ENCODE measurements at places on chromosomes 13 and 19.

DNA sequence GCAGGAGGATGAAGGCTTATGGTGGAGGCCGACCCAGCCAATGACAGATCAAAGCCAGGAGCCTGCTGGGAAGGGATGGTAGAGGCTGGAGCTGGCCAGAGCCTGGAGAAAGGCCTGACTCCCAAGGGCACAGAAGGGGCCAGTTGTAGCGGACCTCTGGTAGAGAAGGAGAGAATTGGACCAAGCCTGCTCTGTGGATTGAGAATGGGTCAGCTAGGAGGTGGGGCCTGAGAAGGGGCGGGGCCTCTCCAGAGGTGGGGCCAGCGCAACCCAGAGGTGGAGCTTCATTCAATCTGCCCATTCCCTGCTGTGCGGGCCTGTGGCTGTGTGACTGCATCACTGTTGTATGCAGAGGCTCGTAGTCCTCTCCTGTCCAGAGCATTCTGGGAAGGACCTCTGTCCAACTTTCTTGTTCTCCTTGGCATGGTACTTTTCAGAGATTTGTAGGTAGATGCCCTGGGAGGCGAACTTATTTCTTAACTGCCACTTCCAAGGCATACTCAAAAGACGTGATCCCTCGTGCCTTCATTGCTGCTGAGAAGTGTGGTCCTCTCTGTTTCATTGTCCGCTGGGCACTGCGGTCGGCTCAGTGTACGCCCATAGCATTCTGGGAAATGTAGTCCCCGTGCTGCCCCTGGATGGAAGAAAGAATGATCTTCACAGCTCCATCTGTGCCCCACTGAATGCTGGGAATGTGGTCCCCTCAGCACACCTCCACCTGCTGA, 6.7 kb downstream of the GRIN2D start:
- DNase-seq: no peak

DNA sequence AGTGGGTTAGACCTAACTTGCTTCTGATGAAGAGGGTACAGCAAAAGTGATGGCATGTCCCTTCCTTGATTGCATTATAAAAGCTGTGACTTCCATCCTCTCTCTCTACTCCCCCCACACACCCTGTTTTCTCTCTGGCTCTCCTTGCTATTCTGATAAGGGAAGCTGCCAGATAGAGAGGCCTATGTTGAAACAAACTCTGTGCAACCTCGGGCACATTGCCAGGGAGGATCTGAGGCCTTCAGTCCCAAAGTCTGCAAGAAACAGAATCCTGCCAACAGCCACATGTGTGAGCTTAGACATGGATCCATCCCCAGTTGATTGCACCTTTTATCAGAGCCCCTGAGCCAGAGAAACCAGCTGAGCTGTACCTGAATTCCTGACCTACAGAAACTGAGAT, 44.8 kb upstream of the ARGLU1 start:
- DNase-seq: no peak

- DNase-seq: no peak
These were observed 416 bp downstream of the SLC25A42 start for GRCh38 chr19:19064098-19064722.

DNA sequence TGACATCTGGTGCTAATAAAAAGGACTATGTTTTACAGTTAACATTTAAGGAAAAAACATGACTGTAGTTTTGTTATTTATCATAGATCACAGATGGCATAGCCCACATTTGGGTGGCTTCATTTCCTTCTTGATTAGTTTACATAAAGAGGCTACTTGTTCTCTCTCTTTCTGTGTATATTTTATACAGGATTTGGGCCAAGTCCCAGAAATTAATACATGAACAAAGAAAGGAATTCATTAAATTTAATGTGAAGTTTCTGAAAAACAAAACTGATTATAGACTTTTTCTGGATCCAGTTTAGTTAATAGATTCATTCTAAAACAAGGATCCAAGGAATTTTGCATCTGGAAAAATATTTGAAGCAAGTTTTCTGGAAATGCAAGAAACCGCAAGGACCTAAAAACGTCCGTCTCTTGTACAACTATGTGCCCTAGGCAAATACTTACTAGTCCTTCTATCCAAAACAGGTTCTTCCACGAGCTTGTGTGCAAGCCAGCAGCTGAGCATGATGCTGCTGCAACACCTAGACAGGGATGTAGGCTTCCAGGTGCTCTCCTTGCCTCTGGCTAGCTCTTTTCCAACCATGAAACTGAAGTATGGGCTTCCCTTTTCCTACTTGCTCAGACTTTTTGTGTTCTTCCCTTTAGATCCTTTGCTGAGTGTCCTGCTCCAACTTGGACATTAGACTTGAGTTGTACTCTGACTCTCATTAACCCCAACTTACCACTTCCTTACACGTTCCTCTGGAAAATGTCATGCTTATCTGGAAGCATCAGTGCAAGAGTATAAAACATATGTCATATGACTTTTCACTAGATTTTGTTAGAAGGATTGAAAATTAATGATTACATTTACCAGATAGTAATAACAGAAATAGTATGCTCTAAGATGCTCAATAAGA, 161.5 kb upstream of the STARD13 start:
- no peak for DNase-seq

DNA sequence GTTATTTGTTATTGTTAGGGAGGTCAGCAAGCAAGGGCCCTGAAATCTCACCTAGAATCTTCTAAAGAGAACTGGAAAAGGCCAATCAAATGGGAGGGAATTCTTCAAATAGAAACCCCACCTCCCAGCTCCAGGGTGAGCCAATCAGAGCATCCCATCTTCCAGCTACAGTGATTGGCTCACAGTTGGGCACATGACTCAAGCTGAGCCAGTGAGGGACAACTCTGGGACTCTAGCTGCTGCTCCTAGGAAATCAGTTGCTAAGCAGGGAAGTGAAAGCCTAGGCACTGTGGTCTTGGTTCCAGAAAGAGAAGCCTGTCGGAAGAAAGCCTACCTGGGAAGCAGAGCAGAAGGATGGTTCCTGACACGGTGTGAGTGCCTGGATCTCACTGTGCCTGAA, 13.4 kb downstream of the TM6SF2 start:
- DNase-seq: no peak

- no peak for DNase-seq
These were observed 10.3 kb downstream of the AKT2 start for GRCh38 chr19:40274585-40275544.

- peak; percentile 68 for DNase-seq
These were observed 11.5 kb downstream of the CIB3 start for GRCh38 chr19:16161840-16162239.

- DNase-seq: no peak
These were observed 84.4 kb upstream of the KCTD15 start for GRCh38 chr19:33712268-33712667.

- no peak for DNase-seq
These were observed 250.2 kb downstream of the ABCC4 start for GRCh38 chr13:95050800-95051615.

- DNase-seq: no peak
These were observed 3.7 kb downstream of the SNRPA start for GRCh38 chr19:40754611-40755247.

DNA sequence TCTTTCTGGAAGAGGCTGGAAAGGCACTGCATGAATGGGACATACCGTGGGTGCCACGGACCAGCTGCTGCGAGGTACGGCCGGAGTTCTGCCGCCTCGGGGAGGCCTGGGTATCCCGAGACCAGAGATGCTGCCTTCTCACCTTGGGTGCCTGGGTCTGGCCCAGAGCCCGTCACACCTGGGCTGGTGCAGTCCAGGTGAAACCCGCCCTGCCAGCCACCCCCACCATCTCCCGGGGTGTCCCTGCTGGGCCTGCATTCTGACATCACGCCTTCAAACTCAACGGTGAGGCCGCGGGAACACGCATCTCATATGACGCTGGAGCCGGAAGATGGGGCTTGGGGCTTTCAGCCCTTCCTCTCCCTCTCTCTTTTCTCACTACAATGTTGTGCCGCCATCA, 98.0 kb downstream of the GADD45B start:
- DNase-seq: no peak

DNA sequence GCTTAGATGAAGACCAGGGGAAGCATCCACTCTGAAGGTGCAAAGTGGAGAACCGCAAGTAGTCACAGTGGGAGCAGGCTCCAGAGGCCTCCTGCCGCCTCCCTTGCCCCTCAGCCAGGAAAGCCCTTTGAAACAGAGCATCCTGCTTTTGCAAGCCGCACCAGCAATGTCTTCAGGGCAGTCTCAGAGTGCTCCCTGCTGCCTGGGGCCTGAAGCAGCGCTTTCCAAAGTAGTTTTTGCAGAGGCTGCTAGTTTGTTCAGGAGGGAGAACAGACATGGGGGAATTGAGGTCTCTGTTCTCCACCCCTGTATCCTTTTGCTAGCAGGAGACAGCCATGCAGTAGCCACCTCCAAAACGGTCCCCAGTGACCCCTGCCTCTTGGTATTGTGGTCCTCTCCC, 15.8 kb upstream of the POP4 start:
- DNase-seq: no peak

GRCh38 chr19:2902590-2903218, 2.0 kb downstream of the ZNF57 start:
- DNase-seq: no peak

- no peak for DNase-seq
These were observed 15.8 kb downstream of the NDUFB7 start for GRCh38 chr19:14555918-14556661.

DNA sequence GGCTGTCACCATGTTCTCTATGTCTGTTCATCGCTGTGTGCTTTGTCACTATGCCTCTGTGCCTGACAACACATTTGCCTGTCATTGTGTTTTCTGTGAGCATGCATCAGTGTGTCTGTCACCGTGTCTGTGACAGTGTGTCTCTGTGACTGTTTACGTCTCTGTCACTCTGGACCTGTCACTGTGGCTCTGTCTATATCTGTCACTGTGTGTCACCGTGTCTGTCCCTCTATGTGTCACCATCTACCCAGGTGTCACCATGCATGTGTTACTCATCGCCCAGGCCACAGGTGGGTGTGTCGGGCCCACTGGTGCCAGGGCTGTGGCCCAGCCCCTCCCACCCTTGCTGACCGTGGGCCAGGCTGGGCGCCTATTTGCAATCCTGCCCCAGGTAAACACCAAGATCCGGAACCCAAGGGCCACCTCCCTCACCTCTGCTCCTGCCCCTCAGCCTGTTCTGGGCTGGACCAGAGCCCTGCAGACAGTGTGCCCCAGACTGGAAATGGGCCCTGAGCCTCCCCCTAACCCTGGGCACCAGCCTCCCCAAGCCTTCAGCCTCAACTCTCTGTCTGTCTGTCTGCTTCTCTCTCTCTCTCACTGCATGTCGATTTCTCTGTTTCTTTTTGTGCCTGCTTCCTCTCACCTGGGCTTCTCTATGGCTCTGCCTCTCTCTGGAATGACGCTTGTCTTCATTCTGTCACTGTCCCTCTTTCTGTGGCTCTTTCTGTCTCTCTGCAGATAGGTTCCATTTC, 7.7 kb downstream of the IRF2BP1 start:
- DNase-seq: no peak

DNA sequence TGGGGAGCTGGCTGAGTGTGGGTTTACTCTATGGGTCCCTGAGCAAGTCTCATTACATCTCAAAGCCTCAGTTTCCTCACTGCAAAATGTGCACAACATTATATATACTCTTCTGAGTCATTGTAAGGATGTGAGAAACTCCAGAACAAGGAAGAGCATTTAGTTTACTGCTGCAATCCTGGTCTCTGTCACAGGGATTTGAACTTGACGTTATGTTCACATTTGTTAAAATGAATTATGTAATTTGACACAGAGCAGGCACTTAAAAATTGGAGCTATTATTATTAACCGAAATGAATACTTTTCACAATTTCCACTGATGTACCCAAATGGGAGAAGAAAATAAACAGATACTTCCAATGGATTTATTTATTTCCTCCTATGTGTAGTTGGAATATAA, 101.0 kb downstream of the STARD13 start:
- no peak for DNase-seq

DNA sequence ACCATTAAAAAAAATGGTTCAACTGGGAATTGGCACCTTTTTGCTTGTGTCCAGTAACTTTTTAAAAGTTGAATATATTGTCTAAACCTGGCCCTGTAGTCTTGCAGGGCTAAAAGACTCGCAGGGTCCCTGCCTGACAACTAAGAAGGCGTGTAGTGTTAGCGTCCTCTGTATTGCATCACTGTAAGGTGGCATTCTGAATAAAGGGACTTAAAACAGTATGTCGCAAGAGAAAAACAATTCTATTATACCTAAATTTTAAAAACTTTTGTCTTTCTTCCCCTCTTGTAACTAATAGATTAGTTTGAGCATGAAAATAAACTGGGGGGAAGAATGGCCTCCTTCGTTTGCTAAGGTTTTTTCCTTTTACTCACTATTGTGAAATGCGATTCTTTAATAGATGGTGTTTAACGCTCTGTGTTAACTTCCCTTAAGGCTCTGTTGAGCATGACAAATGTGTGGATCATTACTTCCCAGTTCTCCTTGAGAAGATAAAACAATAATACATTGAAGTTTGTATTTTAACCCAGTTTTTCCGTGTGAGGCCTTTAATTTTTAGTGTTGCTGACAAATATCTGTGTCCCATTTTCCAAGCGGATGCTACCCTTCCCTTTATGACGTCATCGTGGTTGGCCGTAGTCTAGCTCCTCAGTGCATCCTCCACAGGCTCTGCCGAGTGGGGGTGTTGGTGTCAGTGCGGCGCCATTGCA, 134.6 kb downstream of the KATNAL1 start:
- DNase-seq: no peak

DNA sequence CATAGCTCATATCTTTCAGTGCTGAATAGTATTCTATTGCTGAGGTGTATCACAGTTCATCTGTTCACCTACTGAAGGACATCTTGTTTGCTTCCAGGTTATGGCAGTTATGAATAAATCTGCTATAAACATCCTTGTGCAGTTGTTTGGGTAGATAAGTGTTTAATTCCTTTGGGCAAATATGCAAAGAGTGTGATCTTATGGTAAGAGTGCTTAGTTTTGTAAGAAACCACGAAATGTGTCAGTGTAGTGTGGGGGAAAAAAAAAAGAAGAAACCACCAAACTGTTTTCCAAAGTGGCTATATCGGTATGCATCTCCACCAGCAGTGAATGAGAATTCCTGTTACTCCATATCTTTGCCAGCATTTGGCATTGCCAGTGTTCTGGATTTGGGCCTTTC, 93.3 kb downstream of the PIBF1 start:
- DNase-seq: no peak

- no peak for DNase-seq
These were observed 1.5 kb downstream of the SCAF1 start for GRCh38 chr19:49643466-49643865.

DNA sequence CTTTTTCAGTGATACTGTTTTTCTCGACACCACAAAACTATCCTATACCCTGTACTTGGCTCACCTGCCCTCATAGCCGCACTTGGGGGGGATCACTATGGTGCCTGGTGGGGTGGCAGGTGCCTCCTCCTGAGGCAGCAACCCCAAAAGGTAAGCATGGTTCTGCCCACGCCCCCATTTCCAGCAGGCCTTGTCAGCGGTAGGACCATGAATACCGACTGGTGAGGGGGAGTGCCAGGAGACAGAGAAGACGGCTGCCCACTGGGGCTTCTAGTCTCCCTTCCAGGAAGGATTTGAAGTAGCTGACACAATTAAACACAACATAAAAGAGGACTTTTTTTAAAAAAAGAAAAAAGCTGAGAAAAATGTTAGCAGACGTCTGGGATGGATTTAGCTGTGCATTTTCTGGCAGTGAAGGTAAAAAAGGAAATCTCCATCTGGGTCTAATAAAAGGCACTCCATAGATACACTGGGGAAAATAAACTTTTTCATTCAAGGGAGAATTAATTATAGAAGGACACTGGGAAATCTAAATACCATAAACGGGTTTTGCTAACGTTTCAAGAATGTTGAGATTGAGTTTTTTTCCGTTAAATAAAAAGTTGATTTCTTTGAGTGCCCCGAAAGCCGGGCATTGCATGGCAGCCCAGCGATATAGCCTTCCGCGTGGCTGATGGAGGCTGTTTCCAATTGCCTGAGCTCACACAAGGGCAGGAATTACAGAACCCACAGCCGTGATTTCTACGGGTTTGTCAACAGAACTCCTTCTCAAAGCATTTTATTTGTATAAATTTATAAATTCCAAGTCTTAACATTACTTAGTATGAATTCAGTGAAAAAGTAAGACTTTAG, 45.1 kb downstream of the ATP11A start:
- DNase-seq: no peak

All from HS-5 (cell line).